ENCODE measurements at places on chromosomes 1 and 21.

GRCh38 chr1:22262583-22262982, 119.7 kb upstream of the WNT4 start:
- peak; percentile 71 for DNase-seq

GRCh38 chr1:156417401-156418020, 48.5 kb downstream of the RHBG start:
- DNase-seq = no peak

DNA sequence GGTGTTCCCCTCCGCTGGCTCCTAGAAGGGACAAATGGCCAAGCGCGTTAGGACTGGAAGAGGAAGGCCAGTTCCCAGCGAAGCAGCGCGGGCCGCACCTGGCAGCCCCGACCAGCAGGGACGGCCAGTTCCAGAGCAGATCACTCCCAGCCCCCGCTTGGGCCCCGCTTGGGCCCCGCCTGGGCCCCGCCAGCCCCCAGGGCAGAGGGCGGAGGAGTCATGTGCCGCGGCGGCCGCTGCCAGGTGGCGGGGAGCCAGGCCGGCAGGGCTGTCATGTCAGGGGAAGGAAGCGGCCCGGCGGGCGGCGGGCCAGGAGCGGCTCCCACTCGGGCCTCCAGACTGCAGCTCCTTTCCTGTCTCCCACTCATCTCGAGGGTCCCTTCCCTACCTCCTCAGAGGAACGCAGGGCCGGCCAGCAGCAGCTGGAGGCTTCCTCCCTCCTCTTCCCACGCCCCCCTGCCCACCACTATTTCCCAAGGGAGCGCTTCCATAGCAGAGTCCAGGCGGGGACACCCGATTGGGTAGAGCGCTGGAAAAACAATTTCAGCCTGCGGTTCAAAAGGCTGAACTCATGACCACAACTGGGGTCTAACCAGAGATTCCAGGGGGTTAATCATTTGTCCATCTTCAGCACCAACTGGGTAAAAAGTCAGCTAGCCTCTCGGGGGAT, 16.5 kb downstream of the ZNF697 start:
- no peak for DNase-seq

- DNase-seq = no peak
Measured at GRCh38 chr1:179815641-179816040, 62.0 kb downstream of the TOR1AIP2 start.

- DNase-seq = no peak
Measured at GRCh38 chr1:175618559-175618958, 124.8 kb downstream of the TNR start.

DNA sequence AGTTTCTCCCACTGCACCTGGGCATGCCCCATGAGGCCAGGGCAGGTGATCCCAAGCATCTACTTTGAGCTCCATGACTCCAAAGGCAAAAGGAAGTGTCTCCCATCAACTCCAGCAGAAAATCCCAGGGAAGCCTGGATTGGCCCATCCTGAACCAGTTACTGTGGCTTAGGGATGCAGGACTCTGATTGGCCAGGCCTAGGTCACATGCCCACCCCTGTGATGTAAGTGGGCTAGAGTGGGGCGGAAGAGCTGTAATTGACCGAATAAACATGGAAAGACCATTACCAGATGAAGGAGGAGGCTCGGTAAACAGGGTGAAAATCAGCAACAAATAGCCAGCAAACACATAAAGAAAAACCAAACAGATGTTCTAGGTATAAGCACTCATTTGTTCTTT, 45.2 kb downstream of the MATN1 start:
- no peak for DNase-seq

DNA sequence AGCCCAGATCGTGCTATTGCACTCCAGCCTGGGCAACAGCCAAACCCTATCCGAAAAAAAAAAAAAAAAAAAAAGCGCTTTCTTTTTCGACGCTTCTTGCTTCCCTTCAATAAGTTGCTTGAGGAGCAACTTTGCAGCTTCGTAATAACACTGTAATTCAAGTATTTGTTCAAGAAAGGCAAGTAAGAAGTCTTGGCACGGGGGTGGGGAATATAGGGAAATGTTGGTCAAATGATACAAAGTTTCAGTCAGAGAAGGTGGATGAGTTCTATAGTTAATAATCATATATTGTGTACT, 871 bp upstream of the PSMA5 start:
- no peak for DNase-seq

- no peak for DNase-seq
Measured at GRCh38 chr1:185400052-185400451, 83.0 kb upstream of the IVNS1ABP start.

GRCh38 chr1:64082459-64082858, 121.0 kb upstream of the UBE2U start:
- DNase-seq = no peak

- peak; percentile 55 for DNase-seq
Measured at GRCh38 chr21:37915941-37916309, 332 bp downstream of the KCNJ6 start.

DNA sequence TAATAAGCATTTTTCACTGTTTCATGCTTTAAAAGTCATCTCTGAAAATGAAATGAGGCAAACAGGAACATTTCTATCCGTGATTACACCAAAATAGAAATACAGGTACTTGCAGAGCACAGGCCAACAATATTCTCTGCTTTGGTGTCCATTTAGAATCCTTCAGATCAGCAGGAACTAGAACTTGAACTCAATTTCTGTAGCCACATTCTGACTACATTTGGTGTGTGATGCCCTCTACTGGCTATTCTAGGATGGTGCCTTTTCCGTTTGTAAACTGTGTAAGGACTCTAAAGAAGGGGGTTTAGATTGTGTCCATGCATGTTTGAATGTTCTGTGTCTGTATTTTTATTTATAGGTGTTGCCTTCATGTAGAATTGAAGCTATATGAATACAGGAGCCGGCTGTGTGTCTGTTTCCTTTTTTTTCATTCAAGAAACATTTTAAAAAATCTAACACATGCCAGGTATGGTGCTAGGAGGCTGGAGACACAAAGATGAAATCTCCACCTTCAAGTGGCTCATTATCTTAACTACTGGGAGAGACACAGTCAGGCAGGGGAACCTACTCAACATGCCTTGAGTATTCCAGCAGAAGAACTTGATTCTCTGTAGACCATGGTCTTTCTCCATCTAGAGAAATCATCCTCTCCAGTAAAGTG, 7.6 kb upstream of the ZNF326 start:
- DNase-seq = peak; percentile 61

GRCh38 chr1:1020000-1020404, at the start of gene AGRN:
AGRN (plus strand) TSS chr1:1020120; CDS start chr1:1020173, 53 bp downstream.
- no peak for DNase-seq

GRCh38 chr1:178020968-178021640, 51.2 kb upstream of the SEC16B start:
- DNase-seq = no peak

GRCh38 chr1:241531195-241532161, 700 bp upstream of the KMO start:
- DNase-seq = peak; percentile 69

DNA sequence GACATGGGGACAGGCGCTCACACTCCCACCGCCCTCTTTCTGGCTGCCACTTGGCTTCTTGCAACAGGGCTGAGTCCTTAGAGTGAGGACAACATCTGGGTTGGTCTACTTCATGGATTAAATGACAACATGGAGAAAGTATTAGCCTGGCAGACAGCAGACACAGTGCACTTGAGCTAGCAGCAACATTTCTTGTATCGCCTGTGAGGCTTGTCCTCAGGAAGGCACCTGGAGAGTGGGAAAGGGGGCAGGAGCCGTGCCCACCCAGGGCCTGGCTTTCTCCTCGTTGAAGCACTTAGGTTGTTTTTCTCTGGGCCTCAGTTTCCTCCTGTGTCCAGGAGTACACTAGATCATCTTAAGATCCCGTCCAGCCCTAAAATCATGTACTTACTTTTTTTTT, 3.7 kb downstream of the ELF3 start:
- DNase-seq = no peak

DNA sequence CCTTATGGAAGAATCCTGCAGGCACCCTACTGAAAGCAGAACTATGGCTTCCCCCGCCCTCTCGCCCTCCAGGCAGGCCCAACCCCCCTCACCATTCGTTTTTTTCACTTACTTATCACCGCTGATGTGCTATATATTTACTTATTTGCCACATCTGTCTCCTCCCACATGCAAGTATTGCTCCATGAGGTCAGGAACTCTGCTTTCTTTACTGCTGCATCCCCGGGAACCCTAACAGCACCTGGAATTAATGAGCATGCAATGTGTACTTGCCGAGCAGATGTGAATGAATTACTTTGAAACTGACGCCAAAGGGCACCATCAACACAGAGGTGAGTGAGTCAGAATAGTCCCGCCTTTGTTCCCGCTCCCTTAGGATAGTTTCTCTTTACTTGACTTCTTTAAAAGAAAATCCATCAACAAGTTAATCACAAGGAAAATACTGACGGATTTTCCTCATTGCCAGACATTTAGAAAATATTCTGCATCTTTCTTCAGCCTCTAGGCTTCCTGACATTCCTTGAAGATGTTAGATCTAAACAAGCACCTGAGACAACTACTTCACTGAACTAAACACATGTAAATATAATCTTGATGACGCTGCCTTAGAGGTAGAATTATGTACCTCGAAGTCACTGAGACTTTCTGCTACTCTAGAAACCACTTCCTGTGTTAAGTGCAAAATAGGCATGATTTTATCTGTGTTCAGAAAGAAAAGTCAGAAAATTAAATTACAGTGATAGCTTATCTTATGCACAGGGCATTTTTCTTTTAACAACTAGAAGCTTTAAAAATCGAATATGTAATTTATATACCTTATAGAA, 17.5 kb upstream of the RAB4A start:
- DNase-seq = peak; percentile 46

DNA sequence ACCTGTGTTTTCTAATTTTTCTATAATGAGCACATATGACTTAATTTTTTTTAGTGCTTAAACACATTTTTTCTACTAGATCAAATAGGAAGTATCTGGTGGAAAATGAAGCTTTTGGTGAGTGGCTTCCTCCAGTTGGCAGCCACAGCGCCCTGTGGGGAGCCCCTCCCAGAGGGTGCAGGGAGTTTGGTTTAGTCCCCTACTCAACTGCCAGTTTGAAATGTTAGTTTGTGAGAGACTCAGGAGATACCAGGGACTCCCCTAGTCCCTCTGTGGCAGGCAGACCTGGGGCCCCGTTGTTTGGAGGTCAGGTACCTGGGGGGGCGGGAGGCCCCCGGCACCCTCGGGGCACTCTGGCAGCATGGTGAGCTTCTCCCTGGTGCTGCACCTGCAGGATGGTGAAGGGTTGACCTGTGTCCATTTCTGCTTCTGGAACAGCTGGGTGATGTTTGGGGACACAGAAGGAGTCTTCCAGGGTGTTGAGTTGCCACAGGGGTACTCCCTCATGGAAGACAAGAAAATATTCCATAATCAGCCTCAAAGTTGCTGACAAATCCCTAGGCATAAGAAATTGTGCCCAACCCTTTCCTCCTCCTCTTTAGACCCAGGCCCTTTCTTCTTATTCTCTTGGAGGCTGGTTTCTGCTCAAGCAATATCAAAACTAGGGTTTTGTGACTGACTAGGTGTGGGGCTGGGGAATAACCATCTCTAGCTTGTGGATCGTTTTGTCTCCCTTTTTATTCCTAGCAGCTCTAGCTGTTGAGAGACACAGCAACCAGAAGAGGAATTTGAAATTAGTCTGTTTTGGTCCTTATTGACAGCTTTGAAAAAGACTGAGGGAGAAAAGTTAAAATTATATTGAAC, 91.6 kb downstream of the ABCA4 start:
- no peak for DNase-seq

GRCh38 chr1:235138821-235139220, 10.2 kb upstream of the TOMM20 start:
- DNase-seq = no peak

GRCh38 chr1:111911061-111911460, 78.4 kb downstream of the KCND3 start:
- no peak for DNase-seq

DNA sequence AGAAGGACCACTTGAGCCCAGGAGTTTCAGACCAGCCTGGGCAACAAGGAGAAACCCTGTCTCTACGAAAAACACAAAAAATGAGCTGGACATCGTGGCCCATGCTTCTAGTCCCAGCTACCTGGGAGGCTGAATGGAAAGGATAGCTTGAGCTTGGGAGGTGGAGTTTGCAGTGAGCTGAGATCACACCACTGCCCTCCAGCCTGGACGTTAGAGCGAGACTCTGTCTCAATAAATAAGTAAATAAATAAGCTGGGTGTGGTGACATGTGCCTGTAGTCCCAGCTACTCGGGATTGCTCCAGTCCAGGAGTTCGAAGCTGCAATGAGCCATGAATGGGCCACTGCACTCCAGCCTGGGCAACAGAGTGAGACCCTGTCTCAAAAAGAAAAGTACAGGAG, 3.6 kb downstream of the AKR1A1 start:
- no peak for DNase-seq

Measured in SHP77 (cell line).